Stimulated activated CD4-positive, alpha-beta T cell treated with anti-CD3 and anti-CD28 coated beads, Interleukin-12 subunit alpha, Interleukin-12 subunit beta, amount 100 ng/mL, for 4 hours (primary cell): ENCODE measurements at places on chromosomes 7 and 10.

GRCh38 chr7:73799282-73800141 lies 29.4 kb upstream of the CLDN3 start:
- no peak for DNase-seq

- DNase-seq, result no peak
These were observed 120.7 kb downstream of the WDFY4 start for GRCh38 chr10:48805411-48805810.

DNA sequence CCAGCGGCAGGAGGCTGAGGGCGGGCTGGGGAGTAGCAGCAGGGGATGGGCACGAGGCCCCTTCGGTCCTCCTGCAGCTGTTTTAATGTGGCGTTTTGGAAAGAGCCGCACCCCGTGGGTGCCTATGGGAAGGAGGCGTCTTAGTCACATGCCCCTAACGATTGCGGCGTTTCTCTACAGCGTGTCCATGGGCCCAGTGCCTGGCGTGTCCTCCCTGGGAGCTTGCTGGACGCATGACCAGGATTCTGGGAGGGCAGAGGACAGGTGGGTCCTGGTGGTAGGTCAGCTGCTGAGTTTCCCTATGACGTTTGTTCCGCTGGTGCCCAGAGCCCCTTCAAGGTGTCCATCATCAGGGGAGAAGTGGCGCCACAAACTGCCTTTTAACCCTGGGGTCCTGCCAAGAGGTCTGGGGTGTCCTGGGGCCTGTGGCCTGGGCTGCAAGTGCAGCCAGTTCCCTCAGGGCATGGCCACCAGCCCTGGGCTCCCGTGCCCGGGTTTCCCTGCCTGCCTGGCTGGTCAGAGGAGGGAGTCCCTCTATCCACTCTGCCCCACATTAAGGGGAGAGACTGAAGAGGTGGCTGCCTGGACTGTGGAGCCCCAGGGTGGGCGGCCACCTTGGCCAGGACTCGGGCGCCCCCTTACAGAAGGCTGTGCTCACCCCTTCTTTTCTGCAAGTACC lies 48.7 kb downstream of the PWWP2B start:
- DNase-seq, result no peak

- DNase-seq, result no peak
These were observed 234.4 kb upstream of the IMMP2L start for GRCh38 chr7:111796671-111797070.

DNA sequence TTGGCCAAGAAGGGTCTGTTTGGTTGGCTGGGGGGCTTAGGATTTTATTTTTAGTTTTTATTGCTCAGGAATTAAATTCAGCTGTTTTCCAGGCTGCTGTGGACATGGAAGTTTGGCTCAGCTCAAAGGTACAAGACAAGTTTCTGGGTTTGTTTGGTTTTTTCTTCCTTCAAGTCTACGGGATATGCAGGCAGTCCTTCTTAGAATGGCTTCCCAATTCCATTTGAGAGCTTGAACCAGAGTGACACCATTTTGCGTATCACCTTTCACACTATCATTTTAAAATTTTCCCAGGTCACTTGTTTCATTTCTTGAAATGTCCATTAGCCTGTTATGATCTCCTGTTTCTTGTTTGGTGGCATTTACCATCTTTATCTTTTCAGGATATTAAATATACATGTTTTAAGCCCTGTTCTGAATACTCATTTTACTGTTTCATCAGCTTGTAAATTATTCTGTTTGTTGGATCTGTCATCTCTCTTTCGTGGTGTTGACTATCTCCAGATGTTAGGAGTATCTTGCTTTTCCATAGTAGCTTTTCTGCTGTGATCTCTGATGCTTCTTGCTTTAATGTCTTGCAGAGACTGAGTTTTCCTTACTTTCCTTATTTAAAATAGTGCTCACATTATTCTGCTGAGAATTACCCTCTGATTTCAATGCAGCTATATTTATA lies 9.4 kb upstream of the TMEM168 start:
- DNase-seq, result no peak

GRCh38 chr7:94398841-94399240 lies 4.1 kb downstream of the COL1A2 start:
- no peak for DNase-seq

DNA sequence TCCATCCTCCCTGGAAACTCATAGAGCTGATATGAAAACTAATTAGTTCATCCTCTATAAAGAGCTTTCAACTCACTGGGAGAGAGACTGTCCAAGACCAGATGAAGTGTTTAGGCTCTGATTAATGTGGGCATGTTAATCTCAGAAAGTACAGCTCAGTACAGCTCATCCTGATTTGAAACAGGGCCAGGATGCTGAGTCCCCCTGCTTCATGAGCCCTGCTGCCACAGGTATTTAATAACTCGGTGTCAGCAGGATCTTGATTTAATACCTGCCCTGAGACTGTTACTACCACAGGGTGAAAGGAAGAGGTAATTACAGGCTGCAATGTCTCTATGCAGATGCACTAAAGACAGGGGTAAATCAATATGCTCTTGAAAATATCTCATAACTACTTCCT lies 10.8 kb downstream of the LMOD2 start:
- DNase-seq, result no peak

DNA sequence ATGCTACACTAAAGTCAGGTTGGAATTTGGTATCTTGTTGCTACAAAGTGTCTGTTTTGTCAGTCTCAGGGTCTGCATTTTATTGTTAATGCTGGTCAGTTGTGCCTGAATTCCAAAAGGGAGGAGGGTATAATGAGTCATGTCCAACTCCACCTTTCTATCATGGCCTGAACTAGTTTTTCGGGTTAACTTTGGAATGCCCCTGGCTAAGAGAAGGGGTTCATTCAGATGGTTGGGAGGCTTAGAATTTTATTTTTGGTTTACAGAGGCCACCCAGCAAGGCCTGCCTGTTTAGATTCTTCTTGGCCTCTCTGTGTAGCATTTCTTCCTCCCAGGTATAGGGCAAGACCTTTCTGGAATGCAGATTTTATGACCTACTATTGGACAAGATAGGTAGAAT lies 93.2 kb downstream of the SKIDA1 start:
- DNase-seq, result no peak

DNA sequence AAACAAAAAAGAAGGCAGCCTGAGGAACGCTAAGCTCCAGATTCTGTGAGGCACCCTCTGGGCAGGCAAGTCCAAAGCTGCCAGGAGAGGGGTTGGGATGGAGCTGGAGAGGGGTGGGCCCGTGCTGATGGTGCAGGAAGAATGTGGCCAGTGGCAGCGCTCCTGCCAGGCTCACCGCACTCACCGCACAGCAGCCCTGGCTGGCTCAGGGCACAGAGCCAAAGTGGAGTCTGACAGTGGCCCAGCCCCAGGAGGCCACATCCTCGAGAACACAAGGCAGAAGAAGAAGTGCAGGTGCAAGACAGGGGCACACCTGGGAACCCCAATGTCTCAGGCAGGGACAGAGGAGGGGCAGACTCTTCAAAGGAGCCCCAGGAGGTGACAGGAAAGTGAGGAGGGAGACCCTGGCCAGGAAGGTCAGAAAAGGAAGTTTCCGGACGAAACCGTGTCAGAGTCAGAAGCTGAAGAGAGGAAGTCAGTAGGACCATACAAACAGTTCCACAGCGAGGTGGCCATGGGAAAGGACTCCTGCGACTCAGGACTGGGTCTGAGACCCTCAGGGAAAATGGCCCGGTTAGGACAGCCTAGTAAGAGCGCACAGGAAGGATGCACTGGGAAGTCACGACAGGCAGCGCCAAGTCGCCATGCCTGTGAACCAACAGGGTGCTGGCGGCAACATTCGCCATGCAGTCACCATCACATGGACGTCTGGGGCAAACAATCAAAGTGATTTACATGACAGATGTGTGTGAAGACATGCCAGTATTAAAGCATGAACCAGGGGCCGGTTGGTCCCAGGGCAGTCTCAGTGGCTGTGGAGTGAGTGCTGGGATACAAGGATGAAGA lies 54.4 kb downstream of the COBL start:
- no peak for DNase-seq

GRCh38 chr7:29523728-29524127 lies 39.9 kb upstream of the PRR15 start:
- DNase-seq, result no peak

GRCh38 chr10:101818872-101819633 lies 809 bp upstream of the OGA start:
- DNase-seq, result no peak

DNA sequence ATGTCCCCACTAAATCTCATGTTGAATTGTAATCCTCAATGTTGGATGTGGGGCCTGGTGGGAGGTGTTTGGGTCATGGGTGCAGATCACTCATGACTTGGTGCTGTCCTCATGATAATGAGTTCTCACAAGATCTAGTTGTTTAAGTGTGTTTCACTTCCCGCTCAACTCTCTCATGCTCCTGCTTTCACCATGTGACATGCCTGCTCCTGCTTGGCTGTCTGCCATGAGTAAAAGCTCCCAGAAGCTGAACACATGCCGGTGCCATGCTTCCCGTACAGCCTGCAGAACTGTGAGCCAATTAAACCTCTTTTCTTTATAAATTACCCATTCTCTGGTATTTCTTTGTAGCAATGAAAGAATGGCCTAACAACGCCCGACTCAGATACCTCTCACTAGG lies 6.2 kb upstream of the PSTK start:
- no peak for DNase-seq

- no peak for DNase-seq
These were observed 287.8 kb upstream of the SHH start for GRCh38 chr7:156100086-156100485.

DNA sequence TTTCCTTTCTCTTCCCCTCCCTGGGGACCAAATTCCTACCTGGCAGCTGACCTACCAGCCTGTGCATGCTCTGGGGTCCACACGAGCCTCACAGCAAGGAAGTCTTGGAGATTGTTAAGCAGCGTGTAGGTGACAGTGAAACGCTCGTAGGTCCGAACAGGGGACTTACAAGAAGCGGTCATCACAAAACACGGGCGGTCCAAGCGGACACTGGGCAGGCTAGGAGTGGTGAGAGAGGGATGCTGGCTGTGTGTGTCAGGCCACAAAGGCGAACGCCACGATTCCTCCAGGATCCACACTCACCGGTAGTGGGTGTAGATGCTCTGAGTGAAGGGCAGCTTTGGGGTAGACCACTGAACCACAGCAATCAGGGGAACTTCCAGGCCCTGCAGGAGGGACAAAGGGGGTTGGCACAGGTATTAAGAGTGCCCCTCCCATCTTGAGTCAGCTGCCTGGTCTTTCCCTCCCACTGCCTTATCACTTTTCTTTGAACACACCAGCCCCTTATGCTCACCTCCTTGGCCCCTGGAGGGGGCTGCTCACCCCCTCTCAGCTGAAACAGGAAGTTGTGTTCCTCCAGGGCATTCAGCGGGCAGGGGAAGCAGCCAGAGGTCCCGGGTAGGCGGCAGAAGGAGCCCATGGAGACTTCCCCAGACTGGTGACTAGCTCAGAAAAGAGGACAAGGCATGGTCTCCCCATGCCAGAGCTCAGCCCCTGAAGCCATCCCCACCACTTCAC lies 2.0 kb downstream of the TRAPPC14 start:
- DNase-seq, result no peak

GRCh38 chr10:63582690-63583089 lies 61.5 kb downstream of the REEP3 start:
- no peak for DNase-seq

GRCh38 chr7:130734815-130735716 lies 1.1 kb upstream of the KLF14 start:
- DNase-seq, result no peak

DNA sequence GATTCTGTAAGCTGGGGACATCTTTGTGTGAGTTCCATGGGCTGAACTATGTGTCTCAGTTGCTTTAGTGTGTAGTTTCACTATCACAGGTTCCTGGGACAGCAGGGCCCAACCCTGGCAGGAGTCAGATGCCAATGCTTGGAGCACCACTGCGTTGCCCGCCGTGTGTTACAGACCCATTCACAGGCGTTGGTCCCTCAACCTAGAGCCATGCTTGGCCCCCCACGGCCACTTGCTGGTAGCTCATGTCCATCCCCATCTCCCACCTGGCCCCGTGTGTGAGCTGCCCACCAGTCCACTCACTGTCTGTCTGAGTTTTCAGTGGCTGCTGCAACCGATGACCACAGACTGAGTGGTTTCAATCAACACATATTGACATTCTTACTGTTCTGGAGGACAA lies 546.9 kb downstream of the TCERG1L start:
- DNase-seq, result no peak

DNA sequence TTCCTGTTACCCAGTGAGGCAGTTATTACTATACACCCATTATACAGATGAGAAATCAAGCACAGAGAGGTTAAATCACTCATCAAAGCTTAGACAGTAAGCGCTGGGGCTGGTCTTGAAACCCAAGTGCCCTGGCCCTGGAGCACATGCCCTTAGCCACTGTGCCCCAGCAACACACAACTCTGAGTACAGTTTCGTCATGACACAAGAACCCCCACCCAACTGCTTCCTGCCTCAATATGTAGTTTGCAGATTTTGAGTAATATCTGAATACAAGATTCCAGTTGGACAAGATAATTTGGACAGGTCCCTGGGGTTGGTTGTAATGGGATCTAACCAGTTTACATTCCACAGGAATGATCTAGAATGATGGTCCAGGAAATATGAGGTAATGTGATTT lies 62.8 kb downstream of the SH3PXD2A start:
- no peak for DNase-seq

DNA sequence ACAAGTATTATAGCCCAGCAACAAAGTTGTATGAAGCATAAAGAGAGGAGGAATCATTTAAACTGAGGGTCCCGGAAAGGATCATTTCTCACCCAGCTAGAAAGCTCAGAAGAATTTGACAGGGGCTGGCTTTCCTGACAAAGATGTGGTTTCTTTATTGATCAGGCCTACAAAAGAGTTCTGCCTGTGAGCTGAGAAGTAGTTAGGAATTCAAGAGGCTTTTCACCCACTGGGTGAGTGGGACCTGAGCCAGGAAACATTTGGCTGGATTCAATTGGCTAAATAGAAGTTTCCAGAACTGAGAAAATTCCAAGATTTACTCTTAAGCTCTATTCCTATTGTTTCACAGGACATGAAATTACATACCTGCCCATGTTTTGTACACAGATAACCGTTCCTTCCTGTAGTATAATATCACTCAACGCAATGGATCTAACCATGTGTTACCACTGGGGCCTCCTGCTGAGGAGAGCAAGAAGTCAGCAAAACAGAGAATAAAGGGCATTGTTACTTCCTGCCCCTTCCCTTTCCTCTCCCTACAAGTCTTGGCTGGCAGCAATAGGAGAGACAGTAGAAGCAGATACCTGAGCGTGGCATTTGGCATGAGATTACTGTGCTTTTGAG lies 53.9 kb upstream of the PAPSS2 start:
- no peak for DNase-seq

- no peak for DNase-seq
These were observed 11.8 kb upstream of the PDCD4 start for GRCh38 chr10:110859973-110860376.

- DNase-seq, result no peak
These were observed 25.1 kb downstream of the DDIT4 start for GRCh38 chr10:72298592-72299519.
